ENCODE measurements at places on chromosomes 16 and 17.

GRCh38 chr16:51409001-51409675 is 258.1 kb upstream of the SALL1 start:
- no peak for DNase-seq

- no peak for DNase-seq
Observed at GRCh38 chr16:2086812-2087747, 39.3 kb downstream of the TSC2 start.

DNA sequence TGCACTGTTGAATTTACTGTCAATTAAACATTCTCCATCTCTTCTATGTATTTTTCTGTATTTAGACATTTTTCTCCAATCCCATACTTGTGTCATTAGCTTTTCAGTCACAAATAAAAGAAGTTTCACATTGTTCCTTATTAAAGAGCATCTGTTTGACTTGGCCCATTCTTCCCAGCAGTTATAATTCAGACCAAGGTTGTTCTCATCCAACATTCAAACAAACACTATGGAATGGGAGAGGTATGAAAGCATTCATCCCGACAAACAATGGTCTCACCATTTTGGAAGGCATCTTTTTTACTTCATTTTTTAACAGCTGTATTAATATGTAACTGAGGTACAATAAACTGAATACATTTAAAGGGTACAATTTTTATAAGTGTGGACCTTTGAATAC is 208.8 kb upstream of the MAF start:
- no peak for DNase-seq

DNA sequence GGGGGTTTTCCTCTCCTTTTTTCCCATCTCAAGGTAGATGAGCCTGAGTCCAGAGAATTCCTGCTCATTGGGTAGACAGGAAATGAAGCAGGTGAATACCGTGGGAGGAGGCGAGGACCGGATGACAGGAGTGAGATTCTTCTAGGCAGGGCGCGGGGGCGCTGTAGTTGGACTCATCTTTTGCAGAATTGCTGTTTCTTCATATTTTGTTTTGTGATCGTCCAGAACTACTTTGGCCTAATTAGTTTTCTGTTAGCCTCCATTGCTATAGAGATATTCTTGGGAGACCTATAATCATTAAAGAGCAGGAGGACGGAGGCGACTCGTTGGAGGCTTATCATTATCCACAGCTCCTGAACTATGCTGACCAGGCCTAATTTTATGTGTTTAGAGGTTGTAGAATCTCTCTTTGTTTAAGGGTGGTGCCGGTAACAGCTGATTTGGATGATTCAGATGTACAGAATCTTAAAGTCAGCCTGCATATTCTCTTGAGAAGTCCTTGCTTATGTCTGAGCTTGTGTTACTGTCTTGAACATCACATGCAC is 650 bp downstream of the ATP6V0A1 start:
- DNase-seq = no peak

- DNase-seq = no peak
Observed at GRCh38 chr16:79184464-79185030, 416.0 kb downstream of the MAF start.

- DNase-seq = no peak
Observed at GRCh38 chr17:55424893-55425540, 3.4 kb upstream of the MMD start.

- DNase-seq = no peak
Observed at GRCh38 chr16:31329671-31330552, 25.1 kb upstream of the ITGAX start.

- no peak for DNase-seq
Observed at GRCh38 chr16:56732832-56733231, 2.9 kb downstream of the NUP93 start.

DNA sequence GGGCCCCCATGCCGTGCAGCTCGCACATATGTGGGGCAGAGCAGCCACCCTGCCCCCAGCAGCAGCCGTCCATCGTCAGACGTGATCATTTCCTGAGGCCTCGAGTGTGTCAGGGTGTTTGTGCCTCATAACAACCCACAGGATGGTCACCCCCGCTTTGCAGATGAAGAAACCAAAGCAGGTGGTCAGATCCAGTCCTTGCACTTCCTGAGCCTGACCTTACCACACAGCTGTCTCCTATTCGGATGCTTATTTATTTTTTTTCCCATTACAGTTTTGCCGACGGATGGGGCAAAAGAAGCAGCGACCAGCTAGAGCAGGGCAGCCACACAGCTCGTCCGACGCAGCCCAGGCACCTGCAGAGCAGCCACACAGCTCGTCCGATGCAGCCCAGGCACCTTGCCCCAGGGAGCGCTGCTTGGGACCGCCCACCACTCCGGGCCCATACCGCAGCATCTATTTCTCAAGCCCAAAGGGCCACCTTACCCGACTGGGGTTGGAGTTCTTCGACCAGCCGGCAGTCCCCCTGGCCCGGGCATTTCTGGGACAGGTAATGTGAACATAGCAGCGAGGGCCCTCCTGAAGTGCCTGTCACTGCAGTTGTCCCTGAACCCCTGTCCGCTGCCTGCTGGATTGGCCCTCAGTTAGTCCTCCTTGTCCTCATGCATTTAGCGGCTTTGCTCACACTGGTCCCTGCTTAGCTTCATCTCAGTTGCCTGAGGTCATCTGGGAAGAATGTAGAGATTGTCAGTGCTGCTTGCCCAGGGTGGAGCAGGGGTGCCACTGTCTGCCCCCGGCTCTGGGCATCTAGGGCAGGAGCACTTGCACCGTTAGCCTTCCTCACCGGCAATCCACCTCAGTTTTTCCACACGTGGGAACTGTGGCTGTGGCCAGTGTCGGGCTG is 1.4 kb downstream of the MPG start:
- no peak for DNase-seq

DNA sequence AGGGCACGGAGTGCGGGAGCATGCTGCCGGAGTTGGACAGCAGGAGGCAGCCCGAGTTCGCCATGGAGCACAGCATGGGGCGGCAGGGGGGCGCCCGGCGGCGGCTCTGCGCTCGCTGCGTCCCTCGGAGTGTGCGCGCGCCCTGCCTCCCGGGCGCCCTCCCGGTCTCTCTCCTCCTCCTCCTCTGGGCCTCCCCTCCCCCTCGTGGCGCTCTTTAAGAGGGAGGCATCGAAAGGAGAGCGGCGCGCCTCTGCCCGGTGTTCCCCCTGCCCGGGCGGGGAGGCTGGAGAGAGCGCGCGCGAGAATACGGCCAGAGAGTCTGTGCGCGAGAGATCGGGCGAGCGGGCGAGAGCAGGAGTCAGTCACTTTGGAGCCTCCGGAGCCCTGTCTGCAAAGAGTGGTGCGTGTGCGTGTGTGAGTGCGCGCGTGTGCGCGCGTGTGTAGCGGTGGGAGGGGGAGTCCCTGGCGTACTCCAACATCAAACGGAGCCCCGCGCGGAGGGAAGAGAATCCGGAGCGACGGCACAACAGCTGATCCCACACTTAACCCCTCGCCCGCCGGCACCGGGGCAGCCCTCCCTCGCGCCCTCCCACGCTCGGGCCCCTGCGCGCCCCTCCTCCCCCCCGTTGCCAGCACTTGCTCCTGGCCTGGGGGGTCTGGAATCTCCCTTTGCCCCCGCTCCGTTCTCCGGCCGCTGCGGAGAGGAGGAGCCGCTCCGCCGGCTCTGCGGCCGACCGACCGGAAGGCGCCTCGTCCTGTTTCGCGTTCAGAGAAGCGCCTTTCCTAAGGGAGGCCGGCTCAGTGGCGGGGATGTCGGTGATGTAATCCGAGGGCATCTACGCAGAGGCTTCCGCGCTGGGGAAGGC is 108.9 kb downstream of the ENGASE start:
- DNase-seq = no peak

DNA sequence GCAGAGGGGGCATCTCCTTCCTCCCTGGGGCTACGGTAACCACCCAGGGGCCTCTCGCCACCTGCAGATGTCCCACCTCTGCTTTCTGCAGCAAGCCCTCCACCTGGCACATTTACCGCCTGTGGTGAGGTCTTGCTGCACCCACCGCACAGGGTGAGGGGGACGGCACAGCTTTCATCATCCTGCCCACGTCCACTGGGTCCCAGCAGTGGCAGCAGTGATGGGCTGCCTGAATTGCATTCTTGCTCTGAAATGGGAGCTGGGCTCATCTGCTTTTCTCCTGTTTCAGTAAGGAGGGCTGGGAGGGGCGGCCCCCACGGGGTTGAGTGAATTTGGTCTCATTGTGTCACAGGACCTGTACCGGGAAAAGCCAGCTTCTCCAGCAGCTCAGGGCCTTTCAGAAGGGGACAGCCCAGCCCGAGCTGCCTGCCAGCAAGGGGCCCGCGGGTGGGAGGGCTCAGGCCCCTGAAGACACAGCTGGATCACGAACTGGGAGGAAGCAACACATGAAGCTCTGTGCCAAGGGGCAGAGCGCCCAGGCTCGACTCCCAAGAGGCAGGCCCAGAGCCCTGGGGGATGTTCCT is 12.7 kb downstream of the DNAAF8 start:
- no peak for DNase-seq

DNA sequence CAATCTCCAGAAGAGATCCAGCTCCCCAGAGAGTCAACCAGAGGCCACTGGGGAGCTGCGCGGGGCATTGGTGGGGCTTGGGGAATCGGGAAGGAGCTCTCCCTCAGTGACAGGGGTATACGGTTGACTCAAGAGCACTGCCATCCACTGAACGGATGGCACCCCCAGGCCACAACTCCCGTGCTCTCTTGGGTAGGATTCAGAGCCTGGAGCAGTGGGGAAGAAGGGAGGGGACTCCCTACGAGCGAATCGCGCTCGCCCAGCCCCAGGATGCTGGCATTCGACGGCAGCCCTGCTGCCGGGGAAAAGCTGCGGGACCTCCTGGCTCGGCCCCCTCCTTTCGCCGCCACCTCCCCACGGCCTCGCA is 473 bp upstream of the TPPP3 start:
- DNase-seq = no peak

GRCh38 chr17:17119533-17119932 is 77.3 kb downstream of the MPRIP start:
- peak; percentile 72 for DNase-seq

DNA sequence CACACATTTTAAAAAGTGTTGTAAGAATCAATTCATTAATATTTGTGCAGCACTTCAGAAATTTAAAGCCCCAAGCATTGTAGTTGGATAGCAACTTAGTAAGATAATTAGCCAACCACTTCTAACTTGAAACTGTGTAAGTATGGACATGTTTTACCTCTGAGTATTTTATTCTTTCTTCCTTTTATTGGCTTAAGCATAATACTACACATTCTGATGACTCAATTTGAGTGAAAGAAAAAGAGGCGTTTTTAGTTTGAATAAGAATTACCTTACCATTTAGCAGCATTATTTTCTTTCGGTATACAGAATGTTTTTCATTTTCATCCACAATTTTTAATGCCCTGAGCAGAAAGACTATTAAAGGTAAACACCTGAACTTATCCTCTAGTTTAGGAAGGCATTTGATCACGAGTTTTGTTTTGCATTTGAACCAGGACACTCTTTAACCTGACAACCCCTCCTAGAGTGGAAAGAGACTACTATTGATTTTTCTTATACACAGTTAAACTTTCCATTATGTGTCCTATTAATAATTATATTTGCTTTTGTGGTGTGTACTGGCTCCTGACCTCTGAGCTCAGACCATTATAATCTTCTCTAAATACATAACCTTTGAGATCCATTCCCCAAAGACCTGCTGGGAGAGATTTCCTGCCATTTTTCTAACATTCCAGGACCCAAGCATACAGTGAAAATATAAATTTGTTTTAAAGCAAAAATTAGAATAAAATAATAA is 9.2 kb downstream of the NACA2 start:
- no peak for DNase-seq

DNA sequence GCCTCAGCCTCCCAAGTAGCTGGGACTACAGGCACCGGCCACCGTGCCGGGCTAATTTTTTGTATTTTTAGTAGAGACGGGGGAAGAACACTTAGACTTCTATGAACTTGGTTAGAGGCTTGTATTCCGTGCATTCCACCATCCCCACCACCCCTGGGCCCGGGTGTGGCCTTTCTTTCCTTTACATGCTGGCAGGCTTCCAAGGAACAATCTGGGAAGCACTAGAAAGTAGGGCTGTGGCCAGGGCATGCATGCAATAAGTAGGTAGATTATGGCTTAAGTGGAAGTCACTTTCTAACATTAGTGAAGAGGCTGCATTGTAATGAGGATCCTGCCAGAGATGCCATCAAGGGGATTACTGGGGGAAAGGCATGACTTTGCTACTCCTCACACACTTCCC is 171.6 kb downstream of the SHISA6 start:
- DNase-seq = no peak

GRCh38 chr17:81543339-81543675 is 8.8 kb downstream of the FAAP100 start:
- no peak for DNase-seq

DNA sequence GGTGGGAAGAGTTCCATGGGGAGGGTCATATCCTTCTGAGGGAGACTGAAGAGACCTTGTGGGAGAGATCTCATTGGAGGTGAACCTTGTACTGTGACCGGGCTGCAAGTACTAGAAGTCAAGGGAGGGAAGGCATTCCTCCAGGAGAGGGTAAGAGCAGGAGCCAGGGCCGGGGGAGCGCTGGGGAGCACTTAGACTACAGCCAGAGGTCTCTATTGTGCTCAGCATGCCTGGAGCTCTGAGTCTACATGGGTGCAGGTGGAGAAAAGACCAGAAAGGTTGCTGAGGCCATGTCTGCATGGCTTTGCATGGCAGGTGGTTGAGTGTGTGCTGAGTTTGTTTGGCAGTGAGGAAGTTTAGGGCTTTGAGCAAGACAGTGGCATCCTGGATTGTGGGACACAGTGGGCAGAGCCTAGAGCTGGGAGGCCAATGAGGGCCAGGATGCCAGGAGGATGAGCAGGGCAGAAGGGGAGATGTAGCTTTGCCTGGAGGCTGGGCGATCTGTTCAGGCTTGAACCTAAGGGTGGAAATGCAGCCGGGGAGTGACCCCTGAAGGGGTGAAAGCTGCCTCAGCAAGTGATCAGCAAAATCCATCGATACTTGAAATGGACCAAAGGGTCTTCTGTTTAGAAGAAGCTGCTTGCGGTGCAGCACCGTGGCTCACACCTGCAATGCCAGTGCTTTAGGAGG is 317.4 kb upstream of the TNRC6C start:
- no peak for DNase-seq

GRCh38 chr17:77842528-77843147 is 115.9 kb upstream of the TNRC6C start:
- DNase-seq = no peak

- no peak for DNase-seq
Observed at GRCh38 chr16:56841659-56842058, 23.3 kb upstream of the SLC12A3 start.

DNA sequence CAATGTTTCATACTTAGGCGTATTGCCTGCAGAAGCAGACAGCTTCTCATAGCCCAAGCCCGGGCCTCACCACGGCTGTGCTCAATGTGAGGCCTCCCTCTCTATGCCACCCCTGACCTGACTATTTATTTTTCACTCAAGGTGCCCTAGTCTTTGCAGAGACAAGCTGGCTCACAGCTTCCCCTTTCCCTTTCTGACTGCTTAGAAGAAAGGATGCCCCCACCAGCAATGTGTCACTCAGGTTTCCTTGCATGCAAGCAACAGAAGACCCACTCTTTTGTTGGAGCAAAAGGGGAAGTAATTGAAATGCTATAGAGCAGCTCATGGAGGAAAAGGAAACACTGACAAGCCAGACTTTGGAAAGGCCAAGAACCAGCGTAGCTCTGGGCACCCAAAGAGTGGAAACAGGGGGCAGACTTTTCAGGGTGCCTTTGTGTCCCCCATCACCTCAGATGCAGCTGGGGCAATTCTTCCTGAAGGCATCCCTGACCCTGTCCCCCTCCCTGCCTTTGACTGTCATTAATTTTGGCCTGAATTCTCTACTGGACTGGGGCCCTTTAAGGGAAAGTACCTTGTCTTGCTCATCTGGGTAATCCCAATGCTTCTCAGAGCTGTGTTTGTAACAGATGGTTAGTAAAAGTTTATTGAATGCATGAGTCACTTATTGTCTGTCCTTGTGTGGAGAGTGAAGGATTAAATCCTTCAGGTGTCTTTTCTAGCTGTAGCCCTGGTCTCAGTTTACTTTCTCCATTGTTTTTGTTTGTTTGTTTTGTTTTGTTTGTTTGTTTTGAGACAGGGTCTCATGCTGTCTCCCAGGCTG is 17.8 kb downstream of the RGS9 start:
- DNase-seq = no peak
